ENCODE measurements at places on chromosomes 5 and 9. TPM values are rescaled to one million over a fixed set of nuclear protein-coding genes. Genes with fewer than 3 reads are reported as not detected.

DNA sequence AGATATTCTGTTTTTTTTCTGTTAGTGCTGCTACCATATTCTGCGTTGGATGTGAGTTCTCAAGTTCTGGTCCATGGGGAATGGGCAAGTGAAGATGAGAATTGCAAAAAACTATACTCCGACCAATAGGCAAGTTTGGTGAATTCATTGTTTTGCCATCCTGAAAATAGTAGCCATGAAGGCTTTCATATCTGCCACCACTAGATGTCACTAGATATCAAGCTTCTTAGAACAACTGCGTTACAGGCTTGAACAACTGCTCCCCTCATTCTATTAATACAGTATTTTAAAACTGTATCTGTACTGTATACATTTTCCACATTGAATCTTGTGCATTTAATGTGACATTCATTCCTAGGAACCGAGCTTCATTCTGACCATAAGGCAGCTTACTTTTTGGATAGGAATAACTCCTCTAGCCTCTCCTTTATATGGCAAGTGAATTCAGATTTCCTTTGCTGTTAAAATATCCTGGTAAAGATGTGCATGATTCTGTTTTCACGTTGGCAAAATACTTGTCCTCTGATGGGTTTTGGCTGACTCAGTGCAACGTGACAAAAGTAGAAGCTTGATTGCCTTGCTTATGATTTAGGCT is 163.6 kb downstream of the SREK1 start:
- no peak for DNase-seq

SLC35D2 gene
- 16.2 TPM for total RNA-seq

STX17 gene
- total RNA-seq, result 24.2 TPM

GRCh38 chr9:95756986-95757385 is 118.5 kb upstream of the ERCC6L2 start:
- no peak for DNase-seq

- DNase-seq, result no peak
Measured at GRCh38 chr5:9775339-9775738, 145.2 kb upstream of the TAS2R1 start.

GRCh38 chr5:42022383-42022972 is 97.4 kb downstream of the FBXO4 start:
- no peak for DNase-seq

SPINK4 gene
- not detected for total RNA-seq

- no peak for DNase-seq
Measured at GRCh38 chr5:149593370-149593769, 12.1 kb downstream of the ARHGEF37 start.

DNA sequence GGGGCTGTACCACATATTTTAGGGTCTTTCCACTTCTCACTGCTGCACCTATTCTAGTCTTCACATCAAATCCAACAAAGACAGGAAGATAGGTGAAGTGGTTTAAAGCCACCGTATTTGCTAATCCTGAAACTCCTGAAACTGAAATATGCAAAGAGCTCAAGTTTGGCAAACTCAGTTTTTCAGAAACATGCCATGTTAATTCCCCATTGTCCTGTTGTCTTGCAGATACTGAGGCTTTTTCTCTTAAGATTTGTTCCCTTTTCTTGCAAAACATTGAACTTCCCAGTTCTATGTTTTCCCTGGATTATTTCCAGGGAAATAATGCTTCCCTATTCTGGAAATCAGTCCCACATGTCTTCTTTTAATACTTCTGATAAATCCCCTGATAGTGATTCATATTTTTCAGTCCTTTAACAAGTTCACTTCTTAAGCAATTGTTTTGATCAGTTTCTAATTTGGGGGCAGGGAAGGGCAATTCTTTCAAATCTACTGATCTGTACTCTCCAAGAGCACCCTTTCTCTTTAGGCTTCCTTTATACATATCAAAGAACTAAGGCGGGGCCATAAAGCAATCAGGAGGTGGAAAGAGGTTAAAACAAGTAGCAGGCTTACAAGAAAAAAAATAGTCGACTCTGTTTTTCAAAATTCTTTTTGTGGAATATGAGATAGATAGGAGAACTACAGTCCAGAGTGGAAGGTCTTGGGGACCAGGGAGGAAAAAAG is 648.5 kb downstream of the BNC2 start:
- no peak for DNase-seq

GRCh38 chr9:135891027-135891631 is 16.2 kb downstream of the CAMSAP1 start:
- no peak for DNase-seq

SPARC gene
- 896 TPM for total RNA-seq

DNA sequence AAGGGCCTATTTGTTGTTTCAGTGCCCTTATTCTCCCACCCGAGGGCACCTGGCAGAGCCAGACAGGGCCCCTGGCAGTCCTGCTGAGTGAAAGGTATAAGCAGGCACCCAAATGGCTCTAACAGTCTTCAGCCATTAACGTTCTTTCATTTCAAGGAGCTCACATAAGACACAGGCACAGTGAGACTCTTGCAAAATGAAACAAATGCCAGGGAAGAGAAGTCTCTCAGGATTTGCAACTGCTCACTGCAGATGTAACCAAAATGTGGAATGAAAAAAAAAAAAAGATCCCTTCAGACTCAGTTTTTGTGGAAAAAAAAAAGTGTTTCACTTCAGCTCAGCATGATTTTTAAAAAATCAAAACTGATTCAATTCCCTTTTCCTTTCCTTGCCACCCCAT is 155.4 kb upstream of the LHFPL2 start:
- DNase-seq, result no peak

GRCh38 chr5:132463811-132464155 is 26.8 kb downstream of the IRF1 start:
- DNase-seq, result no peak

- DNase-seq, result no peak
Measured at GRCh38 chr5:138965626-138966025, 90.5 kb upstream of the LRRTM2 start.

KCNV2 gene
- total RNA-seq, result not detected

ANKRD18A gene
- 7.8 TPM for total RNA-seq

DNA sequence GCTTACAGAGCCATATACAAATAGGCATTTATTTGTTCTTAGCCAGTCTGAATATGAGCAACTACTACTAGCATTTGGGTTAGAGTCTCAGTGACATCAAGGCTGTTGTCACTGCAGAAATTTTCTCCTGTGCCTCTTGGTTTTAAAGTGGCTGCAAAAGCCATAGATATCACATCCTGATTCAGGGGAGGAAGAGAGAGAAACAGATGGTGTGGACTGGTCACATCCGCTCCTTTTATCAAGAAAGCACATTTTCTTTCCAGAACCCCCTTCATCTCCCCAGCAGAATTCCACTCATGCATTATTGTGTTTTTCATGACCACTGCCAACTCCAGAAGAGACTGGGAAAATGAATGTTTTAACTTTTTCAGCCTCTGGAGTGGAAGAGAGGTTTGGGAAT is 69.8 kb downstream of the PTTG1 start:
- DNase-seq, result no peak

- no peak for DNase-seq
Measured at GRCh38 chr5:142872217-142872616, 102.0 kb downstream of the ARHGAP26 start.

DNA sequence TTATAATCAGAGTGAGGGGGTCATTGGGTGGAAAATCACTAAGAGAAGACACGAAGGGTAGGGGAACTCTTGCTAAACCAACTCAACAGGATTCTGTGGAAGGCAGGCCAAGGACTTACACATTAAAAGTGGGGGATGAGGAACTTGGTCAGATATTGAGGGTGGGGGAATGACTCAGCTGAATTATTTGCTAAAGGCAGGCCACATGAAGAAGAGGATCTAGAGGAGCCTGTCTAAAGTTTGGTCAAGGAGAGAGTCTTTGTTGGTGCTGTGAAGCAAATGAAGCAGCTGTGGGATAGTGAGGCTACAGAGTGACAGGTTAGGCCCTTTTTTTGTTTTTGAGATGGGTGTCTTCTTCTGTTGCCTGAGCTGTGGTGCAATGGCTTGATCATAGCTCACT is 63.9 kb upstream of the SPRY4 start:
- DNase-seq, result no peak

GRCh38 chr5:55836191-55836590 is 15.0 kb upstream of the IL31RA start:
- DNase-seq, result no peak

LECT2 gene
- total RNA-seq, result not detected

DNA sequence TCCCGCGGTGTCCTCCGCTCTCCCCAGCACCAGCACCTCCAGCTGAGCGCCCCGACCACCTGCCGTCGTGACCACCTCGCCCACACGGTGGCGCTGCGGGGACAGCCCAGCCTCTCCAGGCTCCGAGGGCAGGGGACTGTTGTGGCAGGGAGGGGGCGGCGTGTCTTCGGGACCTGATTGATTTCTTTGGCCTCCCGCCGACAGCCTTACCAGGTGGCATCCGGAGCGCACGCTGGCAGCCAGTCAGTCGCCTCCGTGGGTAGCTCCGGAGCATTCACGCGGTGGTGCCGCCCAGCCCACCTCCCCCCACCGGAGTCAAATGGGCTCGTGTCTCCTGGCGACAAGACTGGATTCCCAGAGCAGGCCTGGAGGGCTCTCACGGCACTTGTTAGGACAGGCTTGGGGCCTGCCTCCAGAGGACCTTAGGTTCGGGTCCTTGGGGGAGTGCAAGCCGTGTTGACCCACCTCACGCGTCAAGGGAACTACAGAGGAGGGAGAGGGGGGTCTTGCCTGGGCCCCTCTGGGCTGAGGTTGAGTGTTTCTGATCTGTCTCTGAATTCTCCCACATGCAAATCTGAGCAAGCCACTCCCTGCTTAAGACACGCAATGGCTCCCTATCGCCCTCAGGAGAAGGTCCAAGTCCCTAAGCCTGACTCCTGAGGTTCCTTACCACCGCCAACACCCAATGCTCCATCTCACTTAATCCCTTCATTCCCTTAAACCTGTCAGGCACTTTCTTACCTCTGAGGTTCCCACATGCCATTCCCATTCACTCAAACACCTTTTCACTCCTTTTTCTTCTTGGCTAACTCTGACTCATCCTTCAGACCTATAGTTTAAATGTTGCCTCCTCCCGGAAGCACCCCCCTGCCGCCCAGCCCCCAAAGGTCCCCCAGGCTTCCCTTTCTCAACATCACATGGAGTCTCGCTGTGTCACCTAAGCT is 51.2 kb upstream of the GGTA1 start:
- peak; percentile 93 for DNase-seq

- DNase-seq, result peak; percentile 75
Measured at GRCh38 chr5:140261403-140262171, 41.3 kb downstream of the PFDN1 start.

HTR4 gene
- 8.2 TPM for total RNA-seq

CLINT1 gene
- 63.4 TPM for total RNA-seq

- no peak for DNase-seq
Measured at GRCh38 chr5:91164424-91164823, 218.7 kb downstream of the ARRDC3 start.

ZNF608 gene
- total RNA-seq, result 42.6 TPM

GRCh38 chr5:127206320-127207113 is 84.1 kb upstream of the MEGF10 start:
- no peak for DNase-seq

DNAJC21 gene
- total RNA-seq, result 63.7 TPM

CDHR2 gene
- 0.47 TPM for total RNA-seq

- DNase-seq, result no peak
Measured at GRCh38 chr9:16623989-16624743, 246.3 kb downstream of the BNC2 start.
